ENCODE measurements at places on chromosomes 7 and 10.

- no peak for DNase-seq
Measured at GRCh38 chr7:7766671-7767070, 48.3 kb upstream of the RPA3 start.

DNA sequence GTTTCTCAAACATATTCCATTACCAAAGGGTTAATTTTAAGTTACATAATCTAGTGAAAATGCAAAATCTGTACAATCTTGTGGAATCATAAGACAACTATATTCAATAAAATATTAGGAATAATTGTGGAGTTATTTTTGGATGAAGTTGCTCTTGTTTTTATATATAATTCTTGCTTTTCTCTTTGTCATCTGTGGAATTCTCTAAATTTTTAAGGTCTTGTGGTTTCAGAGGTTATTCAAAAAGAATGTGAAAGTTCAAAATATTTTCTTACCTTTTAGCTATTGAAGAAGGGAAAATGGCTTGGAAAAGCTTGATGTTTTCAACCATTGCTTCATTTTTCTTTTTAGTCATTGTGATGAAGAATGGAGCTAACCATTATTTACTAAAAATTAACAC lies 552.1 kb downstream of the TFEC start:
- no peak for DNase-seq

DNA sequence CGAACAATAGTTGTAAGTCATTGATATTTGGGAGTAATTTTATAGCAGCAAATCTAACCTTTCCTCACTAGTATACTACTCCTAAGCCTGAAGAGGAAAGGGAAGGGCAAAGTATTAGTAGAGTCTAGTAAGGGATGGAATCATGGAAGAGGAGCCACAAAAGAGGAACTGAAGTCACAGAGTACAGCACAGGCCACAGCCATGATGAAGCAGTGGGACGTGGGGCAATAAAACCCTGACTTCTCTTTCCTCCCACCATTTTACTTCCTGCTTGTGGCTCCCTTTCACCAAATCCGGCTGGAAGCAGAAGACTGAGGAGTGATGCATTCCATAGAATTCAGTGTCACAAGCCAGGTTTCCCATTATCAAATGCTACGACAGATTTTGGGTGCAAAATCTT lies 58.7 kb downstream of the CABCOCO1 start:
- no peak for DNase-seq

DNA sequence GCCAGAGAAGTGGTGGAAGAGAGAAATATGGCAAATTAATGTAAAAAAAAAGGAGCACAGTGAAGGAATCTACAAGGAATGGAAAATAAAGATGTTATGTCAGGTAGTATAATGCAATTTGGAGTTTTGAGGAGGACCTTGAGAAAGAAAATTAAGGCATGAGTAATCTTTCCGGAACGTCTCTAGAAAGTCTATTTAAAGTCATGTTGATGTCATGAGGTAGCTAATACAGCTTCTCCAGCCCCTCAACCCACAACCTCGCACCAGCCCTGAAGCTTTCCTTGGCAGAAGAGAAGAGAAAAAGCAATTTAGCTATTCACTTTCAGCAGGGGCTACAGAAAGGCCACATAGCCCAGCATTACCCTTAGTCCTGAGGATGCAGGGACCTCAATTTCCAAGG lies 22.5 kb downstream of the TRDMT1 start:
- no peak for DNase-seq

DNA sequence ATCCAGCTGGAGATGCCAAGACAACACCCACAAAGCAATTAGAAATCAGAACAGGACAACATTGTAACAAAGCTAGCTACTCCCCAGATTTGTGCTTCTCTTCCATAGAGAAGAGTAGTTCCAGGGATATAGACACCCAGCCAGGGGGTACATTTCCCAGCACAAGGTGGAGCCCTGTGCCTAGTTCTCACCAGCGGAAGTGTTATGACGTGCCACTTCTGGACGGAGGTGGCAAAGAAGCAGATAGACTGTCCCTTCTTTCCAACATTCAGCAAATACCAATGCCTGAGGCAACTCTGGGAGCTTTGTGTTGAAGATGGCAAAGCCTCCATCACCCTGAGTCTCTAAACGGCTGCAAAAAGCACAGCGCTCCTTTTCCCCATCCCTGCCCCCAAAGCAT lies 23.4 kb upstream of the GSAP start:
- no peak for DNase-seq

DNA sequence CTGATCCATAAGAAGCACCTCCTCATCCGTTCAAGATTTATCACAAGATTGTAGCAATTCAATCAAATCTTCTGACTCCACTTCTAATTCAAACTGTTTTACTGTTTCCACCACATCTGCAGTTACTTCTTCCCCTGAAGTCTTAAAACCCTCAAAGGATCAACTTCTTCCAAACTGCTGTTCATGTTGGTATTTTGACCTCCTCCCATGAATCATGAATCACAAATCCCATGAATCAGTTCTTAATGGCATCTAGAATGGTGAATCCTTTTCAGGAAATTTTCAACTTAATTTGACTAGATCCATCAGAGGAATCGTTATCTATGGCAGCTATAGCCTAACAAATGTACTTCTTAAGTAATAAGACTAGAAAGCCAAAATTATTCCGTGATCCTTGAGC lies 122.3 kb downstream of the IMMP2L start:
- DNase-seq: no peak

- no peak for DNase-seq
Measured at GRCh38 chr7:121385056-121385799, 10.9 kb downstream of the FAM3C start.

- no peak for DNase-seq
Measured at GRCh38 chr10:106615081-106615480, 549.4 kb downstream of the SORCS1 start.

DNA sequence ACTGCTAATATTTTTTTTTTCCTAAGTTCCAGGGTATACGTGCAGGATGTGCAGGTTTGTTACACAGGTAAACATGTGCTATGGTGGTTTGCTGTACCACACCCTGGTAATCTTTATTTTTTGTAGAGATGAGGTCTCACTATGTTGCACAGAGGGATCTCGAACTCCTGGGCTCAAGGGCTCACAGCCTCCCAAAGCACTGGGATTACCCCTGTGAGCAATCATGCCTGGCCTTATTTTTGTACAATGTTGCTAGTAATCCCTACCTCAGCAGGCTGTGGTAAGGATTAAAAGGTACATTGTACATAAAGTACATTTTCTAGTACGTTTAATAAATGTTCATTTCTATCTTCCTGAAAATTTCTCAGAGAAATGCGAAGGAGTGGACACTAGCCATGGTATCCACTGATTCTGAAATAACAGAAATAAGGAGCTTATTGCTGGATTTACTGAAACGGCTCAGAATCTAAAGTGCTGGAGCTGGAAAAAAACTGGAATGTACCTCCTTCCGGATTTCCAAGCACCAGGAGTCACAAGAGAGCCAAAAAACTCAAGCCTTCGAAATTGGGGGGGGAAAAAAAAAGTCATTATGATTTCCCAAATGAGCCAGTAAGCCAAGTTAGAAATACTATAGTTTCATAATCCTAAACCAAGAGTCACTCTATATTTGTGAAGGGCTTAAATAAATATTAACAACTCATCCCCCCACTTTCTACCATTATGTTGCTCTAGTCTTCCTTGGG lies 69.6 kb downstream of the NT5C2 start:
- DNase-seq: no peak

DNA sequence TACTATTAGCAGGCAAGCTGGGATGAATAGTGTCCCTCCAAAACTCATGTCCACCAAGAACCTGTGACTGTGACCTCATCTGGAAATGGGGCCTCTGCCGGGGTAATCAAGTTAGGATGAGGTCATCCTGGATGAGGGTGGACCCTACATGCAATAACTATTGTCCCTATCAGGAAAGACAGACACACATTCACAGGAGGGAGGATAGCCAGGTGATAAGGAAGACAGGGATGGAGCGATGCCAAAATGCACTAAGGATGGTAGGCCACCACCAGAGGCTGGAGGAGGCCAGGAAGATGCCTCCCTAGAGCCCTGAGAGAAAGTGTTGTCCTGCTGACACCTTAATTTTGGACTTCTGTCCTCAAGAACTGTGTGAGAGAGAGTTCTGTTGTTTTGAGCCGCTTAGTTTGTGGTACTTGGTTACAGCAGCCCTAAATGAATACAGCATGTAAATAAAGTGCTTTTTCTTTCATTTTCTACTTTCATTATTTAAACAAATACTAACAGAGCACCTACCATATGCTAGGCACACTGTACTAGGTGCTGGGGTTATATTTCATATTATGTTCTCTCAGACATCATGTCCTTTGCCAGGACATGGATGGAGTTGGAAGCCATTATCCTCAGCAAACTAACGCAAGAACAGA lies 111.9 kb downstream of the USP6NL start:
- no peak for DNase-seq

- no peak for DNase-seq
Measured at GRCh38 chr7:16815001-16815400, 10.2 kb upstream of the AGR2 start.

- no peak for DNase-seq
Measured at GRCh38 chr7:26853788-26854393, 10.5 kb downstream of the SKAP2 start.

DNA sequence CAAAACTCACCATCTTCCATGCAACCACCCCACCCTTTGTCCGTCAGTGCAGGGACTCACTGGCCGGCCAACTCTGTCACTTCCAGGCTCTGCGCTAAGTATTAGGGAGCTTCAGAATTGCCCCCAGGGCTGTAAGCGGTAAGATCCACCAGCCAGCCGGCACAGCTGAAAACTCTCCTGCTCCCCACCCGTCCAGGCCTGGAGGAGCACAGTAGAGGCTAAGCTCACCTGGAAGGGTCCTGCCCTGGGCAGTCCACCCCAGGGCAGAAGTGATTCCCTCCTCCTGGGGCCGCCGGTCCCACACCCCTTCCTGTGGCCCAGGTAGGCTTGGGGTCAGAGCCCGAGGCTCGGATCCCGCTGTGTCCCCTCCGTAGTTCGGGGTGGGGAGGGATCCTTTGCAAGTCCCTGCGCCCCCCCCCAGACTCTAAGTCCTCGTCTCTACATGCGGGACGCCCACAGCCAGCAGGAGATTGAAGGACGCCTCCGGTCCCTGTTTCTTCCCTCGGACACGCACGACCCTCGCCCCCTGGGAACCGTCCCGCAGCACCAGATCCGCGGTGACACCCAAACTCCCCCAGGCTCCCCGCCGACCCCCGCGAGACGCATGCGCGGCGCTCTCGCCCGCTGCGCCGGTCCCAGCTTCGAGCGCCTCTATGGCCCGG lies 138.9 kb downstream of the ARHGAP22 start:
- DNase-seq: no peak

GRCh38 chr7:147513451-147513850 lies 1077.1 kb upstream of the C7orf33 start:
- DNase-seq: no peak

GRCh38 chr7:114662002-114662677 lies 247.5 kb downstream of the FOXP2 start:
- no peak for DNase-seq

DNA sequence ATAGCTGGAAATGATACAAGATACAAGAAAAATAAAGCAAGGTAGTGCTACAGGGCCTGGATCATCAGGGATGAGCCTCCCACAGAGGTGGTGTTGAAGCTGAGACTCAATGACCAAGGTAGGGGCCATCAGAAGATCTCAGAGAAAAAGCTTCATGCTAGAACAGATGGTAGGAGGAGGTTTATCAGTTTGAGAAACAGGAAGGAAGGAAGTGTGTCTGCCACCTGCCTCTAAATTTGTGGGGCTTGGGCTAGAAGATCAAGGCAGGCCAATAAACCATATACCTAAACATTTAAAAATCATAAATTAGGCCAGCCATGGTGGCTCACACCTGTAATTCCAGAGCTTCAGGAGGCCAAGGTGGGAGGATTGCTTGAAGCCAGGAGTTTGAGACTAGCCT lies 410.8 kb upstream of the PRKCQ start:
- DNase-seq: no peak

- DNase-seq: no peak
Measured at GRCh38 chr7:47812429-47813136, 135.7 kb downstream of the PKD1L1 start.

DNA sequence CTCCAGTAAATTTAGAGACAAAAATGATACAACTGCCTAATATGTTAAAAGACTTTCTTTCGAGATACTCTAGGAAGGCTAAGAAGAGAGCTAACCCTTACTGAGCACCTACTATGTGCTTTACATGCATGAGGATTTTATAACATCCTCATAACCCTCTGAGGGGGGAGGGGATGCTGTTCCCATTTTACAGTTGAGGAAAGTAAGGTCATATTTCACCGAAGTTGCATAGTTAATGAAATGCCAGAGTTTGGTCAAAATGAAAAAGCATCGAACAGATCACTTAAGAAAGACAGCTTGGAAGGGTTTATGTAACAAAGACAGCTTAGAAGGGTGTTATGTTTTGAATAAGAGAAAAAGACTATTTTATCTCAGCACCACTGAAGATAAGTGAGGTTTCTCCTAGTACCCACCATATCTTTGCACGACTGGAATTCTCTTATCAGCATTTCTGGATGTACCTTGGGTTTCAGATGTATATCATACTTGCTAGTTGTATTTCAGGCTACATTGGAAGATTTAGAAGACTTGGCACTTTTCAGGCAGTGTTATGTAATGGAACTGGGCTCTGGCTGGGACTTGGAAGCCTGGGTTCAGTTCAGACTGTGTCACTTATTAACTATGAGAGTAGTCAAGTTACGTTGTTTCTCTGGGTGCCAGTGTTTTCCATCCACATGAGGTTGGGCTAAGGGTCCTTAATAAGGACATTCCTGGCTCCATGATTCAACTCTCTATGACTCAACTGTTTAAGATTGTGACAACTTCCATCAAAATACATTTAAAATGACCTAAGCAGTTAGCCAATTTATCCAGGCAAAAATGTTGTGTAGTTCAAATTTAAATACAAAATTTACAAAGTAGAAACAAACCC lies 6.0 kb downstream of the RHOBTB1 start:
- DNase-seq: no peak

- no peak for DNase-seq
Measured at GRCh38 chr10:66483966-66484365, 441.9 kb upstream of the LRRTM3 start.

DNA sequence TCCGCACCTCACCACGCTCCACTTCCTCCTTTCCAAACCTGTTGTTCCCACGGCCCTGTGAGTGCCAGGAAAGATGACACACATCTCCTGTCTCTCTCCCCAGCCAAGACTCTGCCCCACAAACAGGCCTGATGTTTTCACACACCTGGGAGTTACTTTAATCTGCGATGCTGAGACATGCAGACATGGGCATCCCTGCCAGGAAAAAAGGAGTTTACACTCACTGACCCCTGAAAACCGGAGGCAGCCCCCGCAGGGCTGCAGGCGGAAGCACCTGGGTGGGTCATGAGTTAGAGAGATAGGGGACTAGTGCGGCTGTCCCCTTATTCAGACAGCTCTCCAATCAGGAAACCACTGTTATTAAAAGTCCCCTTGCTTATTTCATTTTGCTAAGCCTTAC lies 106.4 kb upstream of the CARD11 start:
- DNase-seq: no peak

DNA sequence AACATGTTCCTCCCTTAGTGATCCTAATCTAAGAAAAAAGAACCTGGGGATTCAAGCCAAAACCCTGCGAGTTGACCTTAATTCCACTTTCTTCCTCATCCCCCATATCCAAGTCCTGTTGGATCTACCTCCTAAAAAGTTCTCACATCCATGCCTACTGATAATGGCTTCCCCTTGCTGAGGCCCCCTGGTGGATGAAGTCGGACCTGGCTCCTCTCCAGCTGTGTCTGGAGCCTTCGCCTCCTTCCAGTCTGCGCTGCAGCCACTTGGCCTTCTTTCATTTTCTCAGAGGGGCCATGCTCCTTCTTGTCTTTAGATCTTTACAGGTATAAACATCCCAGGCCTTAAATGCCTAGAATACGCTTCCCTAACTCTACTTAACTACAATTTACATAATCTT lies 8.1 kb downstream of the PDE1C start:
- DNase-seq: peak; percentile 37

All from GM20000 (cell line).